EL (cell line): ENCODE measurements at places on chromosomes 4 and X.
A peak's percentile ranks its signal among the peaks of the same experiment; 100 is the strongest.

DNA sequence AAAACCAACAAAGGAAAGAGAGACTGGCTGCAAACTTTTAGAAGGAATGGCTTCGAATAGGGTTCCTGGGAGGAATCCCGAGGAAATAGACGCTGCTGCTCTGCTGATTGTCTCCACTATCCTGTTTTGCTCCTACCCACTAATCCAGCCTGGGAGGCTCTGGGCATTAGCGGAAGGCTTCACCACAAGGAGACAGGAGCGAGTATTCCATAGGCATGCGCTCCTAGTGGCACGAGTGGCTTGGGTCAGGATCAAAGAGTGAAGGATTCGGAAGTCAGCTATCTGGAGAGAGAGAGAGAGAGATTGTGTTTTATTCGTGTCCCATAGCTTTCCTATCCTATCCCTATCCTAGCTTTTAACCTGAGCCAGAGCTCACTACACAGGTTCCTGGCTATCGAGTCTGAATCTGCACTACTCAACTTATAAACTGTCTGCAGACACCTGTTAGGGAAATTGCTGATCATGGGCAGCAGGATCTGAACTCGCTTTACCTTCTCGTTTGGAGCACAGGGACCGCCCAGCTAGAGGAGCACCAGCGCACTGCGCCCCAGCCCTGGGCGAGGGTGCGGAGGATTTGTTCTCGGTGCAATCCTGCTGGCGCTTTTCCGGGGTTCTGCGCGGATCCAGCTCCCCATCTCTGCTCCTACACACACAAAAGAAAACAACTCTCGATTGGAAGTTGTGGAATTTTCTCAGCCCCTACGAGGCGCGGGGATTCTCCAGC is 740 bp upstream of the NPY2R start:
- DNase-seq, result no peak

DNA sequence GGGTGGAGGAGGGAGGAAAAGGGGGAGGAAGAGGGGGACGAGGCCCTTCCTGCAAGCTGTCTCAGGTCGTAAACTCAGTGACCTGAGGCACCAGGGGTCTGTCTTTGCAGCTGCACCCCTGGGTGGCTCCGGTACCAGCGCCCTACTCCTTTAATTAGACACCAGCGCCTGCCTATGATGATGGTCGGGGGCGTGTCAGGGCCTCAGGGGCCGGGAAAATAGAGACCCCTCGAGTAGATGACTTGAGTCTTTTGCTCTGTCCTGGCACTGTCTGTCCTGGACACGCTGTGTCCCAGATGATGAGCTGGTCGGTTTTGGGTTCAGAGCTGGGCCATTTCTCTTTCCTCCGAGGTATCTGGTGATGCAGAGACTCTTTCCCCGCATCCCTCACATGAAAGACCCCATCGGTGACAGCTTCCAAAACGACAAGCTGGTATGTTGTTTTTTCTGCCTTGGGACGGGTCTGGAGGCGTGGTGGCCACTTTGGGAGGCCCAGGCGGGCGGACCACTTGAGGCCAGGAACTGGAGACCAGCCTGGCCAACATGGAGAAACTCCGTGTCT is 11.2 kb downstream of the SLC25A6 start:
- DNase-seq, result peak; percentile 32

DNA sequence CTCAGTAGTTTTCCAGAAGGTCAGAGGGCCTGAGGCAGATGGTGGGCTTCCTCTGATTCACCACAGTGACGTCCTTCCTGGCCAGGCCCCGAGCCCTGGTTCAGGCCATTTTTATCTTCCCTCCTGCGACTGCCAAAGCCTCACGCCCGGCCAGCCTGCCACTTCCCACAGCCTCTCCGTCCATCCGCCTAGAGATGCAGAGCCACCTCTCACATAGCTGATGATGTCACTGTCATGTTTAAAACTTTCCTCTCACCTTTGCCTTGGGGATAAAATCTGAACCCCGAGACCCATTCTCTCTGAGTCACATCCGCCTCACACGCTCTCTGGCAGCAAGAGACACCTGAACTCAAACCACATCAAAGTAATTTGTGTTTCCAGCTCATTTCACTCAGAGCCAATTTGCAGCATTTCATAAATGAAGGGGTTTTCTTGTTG is 175.3 kb downstream of the QDPR start:
- no peak for DNase-seq

DNA sequence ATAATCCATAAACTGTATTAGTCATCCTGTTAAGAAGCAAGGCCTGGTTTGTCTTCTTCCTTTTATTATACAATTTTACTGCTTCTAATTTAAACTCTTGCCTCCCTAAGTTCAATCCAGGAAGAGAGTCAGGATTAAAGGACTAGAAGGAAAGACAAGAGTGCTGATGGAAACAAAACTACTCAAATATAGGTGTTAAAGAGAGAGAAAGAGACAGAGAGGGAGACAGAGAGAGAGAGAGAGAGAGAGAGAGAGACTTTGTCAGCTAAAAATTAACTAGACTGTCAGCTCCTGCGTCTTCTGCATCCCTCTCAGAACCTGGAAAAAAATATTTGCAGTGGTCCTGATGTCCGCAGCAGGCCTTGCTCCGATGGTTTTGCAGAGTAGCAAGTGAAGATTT is 13.5 kb upstream of the FGG start:
- DNase-seq, result no peak

- no peak for DNase-seq
These were observed 241.8 kb downstream of the PRDM5 start for GRCh38 chr4:120680647-120681228.

DNA sequence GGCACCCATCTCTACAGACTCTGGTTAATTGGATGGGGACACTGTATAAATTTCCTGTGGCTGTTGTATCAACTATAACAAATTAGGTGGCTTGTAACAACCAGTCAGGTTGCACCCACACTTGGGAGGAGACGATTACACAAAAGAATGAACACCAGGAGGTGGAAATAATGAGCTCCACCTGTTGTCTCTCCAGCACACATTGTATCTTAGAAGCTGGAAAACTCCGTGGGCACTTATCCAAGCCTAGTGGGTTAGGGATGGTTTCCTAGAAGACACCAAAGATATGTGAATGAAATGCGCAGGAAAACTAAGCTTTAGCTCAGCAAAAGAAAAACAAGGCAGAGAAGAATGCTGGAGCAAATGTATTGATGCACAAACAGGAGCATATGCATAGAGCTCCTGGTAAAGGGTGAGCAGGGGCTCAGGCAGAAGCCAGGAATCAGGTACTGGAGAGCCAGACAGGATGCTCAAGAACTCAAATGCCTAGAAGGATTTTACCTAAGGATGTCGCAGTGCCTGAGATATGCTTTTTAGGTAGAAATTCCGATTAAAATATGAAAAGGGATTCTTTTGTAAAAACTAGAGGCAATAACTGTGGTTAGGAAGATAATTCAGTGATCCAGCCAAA is 111.7 kb downstream of the GALNTL6 start:
- peak; percentile 0 for DNase-seq

GRCh38 chrX:150211988-150212387 is 151.1 kb upstream of the MAMLD1 start:
- DNase-seq, result peak; percentile 48

DNA sequence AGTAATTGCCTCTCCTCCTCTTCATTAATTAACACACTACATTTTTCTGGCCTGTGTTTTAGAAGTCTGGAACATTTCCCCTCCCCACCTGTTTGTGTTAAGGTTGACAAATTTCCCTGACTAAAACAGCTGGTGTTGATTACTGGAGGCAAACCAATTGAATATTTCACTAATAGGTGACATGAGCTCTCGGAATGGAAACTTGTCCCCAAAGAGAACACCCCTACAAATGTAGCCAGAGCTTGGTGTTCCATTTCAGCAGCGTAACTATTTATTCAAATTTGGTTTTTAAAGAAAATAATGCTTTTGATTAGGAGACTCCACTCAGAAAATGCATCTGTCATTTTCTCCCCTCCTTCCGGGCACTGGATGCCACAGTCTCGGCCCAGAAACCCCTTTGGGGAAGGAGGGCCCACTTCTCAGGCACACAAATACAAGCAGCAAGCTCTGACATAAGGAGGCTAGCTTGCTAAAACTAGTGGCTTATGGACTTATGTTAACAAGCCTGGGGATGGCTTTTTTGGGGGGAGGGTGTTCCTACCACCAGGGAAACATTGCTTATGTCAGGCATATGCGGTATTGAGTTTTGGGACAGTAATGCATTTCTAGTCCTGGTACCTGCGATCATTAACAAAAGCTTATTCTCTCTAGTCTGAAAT is 2.2 kb downstream of the RNF150 start:
- DNase-seq, result no peak

DNA sequence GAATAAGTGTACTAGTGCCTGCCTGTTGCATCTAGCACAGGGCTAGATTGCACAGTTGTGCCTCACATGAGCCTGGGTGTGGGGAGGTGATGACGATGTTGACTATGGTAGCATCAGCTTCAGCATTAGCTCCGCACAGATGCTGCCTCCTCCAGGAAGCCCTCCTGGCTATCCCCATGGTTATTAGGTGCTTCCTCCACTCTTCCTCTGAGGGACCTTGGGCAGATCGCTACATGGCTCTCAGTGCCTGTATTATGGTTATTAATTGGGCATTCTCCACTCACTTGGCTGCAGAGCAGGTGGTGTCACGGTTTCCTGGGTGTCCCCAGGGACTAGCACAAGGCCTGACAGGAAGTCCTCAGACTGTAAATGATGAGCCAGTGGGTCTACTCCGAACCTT is 325.6 kb downstream of the ARHGAP10 start:
- DNase-seq, result no peak

DNA sequence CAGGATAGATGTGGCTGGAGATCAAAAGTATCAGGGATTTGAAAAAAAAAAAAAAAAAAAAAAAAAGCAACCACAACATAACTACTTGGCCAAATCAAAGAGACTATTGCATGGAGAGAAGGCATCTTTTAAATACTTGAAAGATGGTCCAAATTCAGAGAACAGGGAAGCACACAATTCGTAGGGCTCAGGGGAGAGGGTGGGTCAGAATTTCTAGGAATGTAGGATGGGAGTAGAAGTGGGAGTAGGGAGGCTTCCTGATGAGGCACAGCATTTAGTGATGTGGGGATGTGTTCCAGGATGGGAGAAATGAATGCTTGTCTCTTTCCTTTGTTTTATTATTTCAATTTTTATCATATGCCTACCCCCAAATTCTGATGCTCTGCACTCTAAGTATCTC is 36.3 kb downstream of the RTL3 start:
- DNase-seq, result no peak

DNA sequence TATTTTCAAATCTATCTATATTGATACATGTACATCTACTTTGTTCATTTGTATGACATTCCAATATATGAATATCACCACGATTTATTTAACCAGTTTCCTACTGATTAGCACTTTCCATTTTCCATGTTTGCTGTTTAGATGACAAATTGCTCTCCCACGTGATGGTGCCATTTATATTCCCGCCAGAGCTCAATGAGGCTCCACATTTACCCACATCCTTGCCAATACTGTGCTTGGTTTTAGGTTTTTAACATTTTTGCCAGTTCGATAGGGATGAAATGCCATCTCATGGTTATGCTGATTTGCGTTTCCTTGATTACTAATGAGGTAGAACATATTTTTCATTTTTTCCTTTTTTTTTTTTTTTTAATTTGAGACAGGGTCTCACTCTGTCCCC is 86.7 kb upstream of the TRIM2 start:
- no peak for DNase-seq

GRCh38 chr4:3371033-3372001 is 70.5 kb upstream of the HGFAC start:
- no peak for DNase-seq

DNA sequence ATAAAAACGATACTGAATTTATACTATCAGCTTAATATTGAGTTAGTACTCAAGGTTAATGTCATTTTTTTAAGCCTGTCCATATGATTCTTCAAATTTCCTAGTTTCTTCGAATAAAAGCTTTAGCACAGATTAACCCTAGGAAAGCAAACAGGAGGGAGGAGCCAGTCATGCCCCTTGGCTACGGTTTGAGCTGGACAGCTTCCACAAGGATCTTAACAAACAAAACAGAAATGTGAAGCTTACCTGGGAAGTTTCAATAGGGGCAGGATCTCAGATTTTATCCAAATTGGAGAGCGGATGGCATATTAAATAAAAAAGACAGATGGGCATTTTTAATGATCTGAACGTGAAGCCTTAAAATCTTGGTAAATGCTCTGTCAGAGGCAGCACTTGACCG is 2.3 kb downstream of the NWD2 start:
- DNase-seq, result no peak

DNA sequence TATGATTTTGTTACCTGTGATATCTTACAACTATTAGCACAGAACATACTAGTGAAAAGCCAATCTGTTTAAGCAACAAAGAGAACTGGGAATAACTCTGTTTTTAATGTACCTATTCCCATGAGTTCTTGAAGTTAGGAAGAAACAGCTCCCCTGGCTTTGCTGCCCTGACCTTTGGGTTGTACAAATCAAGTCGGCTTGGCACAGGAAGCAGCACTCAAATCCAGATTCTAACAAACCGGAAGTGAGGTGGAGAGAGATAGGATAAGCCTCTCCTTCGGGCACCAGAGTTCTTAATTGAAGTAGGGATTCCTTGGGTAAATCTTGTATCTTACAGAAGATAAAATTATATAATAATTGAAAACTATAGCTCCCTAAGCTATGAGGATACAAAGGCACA is 144.8 kb upstream of the CPEB2 start:
- no peak for DNase-seq

DNA sequence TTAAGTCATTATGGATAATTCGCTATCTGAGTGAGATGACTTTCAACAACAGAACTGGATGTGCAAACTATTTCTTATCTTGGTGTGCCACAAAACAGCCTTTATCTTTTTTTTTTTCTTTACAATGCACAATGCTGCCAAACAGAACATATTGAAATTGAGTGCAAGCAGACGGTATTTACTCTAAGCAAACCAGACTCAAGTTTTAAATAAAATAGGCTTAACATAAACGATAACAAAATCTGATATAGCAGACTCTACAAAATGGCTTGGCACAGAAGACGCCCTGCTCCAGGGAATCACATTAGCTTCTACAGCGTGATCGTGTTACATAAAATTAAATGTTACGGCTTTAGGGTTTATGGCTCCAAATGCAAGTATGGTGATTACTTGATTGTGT is 9.6 kb upstream of the STK32B start:
- DNase-seq, result no peak

DNA sequence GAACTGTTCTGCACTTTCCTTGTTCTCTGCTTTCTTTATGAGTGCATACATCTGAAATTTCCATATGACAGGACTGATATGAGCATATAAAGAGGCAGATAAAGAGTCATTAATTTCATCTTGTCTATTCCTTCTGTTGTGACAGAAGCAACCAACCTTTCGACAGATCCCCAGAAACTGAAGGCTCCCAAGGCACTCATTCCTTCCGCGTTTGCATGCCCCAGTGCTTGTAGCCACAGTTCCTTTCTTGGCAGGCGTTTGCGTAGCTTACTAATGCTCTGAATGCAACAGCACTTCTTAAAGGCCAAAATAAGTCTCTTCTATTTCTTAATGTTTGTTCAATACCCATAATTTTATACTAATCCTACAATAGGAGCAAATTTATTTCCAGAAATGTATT is 94.0 kb upstream of the TBL1X start:
- no peak for DNase-seq

- no peak for DNase-seq
These were observed 62.6 kb downstream of the DGKK start for GRCh38 chrX:50407976-50408375.

DNA sequence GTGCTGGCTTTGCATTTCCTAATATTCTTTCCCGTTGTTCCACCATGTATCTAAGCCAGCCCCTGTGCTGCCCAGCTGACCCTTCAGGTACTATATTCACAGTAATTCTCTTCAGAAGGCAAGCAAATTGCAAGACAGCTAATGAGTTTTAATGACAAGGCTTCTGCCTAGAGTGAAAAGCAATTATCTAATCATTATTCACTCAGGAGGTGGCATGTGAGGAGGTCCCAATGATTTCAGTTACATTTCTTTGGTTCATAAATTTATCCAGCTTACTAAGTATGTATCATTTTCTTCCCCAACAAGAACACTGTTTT is 123.0 kb downstream of the RASGEF1B start:
- no peak for DNase-seq
